Upper lobe of left lung (tissue), 6 donors: ENCODE measurements at places on chromosomes 11 and 22. TPM values are rescaled to one million over a fixed set of nuclear protein-coding genes. Genes with fewer than 3 reads are reported as not detected.
A peak's percentile ranks its signal among the peaks of the same experiment; 100 is the strongest.

- H3K4me3 ChIP-seq: no peak overlapping the region
- H3K4me1 ChIP-seq: peaks cover 37% of the 10 kb centered on the region
- H3K27ac ChIP-seq: no peak overlapping the region
- no peaks in the 10 kb centered on the region for H3K36me3 ChIP-seq
- no peak for DNase-seq
Observed at GRCh38 chr22:40224702-40225101, 47.0 kb downstream of the TNRC6B start.

- no peak overlapping the region for H3K4me3 ChIP-seq
- H3K36me3 ChIP-seq: no peaks in the 10 kb centered on the region
- H3K27ac ChIP-seq: no peak overlapping the region
- no peaks in the 10 kb centered on the region for H3K27me3 ChIP-seq
- no peak for DNase-seq
- no peaks in the 10 kb centered on the region for H3K4me1 ChIP-seq
Observed at GRCh38 chr11:79101656-79102055, 339.2 kb downstream of the TENM4 start.

GRCh38 chr11:576811-577610 is 741 bp downstream of the PHRF1 start:
- H3K4me3 ChIP-seq: peak overlapping the region; percentile 88
- DNase-seq: peak; percentile 86
- H3K27me3 ChIP-seq: no peaks in the 10 kb centered on the region
- H3K36me3 ChIP-seq: peaks cover 4% of the 10 kb centered on the region

DNA sequence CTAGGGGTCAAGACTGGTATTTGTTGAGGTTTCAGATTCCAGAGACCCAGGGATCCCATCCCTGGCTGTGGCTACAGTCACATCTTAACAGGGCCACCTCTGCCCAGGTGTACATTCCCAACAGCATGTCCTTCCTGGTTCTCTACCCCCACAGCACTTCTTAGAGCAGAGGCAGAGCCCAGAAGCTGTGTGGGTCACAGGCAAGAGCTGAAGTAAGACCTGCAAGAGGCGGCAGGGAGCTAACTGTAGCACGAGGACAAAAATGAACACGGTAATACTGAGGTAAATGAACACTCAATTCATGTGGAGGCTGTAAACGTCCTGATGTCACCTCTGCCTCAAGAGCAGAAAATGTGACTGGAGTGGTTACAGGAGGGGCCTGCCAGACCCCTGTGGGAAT is 21.7 kb upstream of the RAPSN start:
- DNase-seq: no peak
- no peak overlapping the region for H3K4me3 ChIP-seq
- no peaks in the 10 kb centered on the region for H3K27me3 ChIP-seq
- H3K36me3 ChIP-seq: peaks cover 59% of the 10 kb centered on the region

DNA sequence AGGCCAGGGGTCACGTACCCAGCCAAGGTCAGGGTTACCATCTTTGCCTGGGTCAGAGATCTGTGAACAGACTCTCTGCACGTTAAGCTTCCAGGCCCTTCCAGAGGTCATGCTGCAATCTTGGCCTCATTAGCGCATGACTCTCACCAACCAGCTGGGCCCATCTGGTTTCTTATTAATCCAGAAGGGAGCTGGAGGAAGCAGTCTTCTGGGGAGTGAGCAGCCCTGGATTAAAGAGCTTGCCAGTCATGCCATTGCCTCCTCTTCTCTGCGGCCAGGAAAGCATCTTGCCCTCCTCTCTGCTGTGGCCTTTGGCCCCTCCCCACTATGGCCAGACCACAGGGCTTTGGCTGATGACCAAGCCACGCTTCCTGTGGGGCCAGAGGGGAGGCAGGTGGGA is 57.4 kb downstream of the CHST1 start:
- H3K4me3 ChIP-seq: no peak overlapping the region
- H3K27me3 ChIP-seq: no peaks in the 10 kb centered on the region
- DNase-seq: no peak

DNA sequence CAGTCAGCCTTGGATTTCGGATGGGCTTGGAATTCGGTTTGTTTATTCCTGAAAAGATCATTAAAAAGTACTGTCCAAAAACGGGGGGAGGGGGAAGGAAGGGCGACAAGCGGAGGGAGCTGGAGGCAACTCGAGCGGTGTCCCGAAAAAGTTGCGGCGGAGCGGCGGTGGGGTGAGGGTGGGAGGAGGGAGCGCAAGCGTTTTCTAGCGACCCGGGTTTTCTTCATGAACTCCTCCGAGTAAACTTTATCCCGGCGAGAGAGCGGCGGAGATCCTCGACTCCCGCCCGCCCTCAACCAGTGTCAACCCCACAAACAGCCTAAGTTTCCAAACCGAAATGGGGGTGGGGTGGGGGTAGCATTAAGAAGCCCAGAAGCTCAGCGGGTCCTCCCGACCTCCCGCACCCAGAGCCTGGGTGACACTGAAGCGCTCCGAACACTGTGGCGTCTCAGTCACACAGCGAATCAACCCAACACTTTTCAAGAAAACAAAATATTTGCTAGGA is 133.0 kb upstream of the C11orf58 start:
- peak overlapping the region; percentile 79 for H3K27ac ChIP-seq
- H3K36me3 ChIP-seq: no peaks in the 10 kb centered on the region
- H3K4me3 ChIP-seq: peak overlapping the region; percentile 55
- peaks cover 44% of the 10 kb centered on the region for H3K4me1 ChIP-seq
- DNase-seq: no peak

DNA sequence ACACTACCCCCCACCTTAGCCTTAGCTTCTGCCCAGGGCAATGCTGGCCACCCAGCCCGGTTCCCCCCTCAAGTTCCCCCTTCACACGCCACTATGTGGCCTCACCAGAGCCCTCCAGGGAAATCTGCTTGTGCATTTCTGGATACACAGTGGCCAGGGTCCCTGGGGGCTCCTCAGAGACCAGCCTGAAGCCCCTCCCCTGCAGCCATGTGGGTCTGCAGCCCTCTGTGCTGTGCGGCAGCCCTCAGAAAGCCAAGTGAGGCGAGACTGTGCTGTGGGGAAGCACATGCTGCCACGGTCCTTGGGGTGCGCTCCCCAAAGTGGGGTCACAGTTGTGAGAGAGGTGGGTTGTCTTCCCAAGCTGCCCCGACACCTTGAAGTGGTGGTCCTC is 2.1 kb upstream of the PLXNB2 start:
- H3K27me3 ChIP-seq: no peaks in the 10 kb centered on the region
- no peaks in the 10 kb centered on the region for H3K36me3 ChIP-seq
- no peak for DNase-seq
- H3K4me1 ChIP-seq: peaks cover 62% of the 10 kb centered on the region
- peak overlapping the region; percentile 83 for H3K27ac ChIP-seq
- H3K4me3 ChIP-seq: no peak overlapping the region

DNA sequence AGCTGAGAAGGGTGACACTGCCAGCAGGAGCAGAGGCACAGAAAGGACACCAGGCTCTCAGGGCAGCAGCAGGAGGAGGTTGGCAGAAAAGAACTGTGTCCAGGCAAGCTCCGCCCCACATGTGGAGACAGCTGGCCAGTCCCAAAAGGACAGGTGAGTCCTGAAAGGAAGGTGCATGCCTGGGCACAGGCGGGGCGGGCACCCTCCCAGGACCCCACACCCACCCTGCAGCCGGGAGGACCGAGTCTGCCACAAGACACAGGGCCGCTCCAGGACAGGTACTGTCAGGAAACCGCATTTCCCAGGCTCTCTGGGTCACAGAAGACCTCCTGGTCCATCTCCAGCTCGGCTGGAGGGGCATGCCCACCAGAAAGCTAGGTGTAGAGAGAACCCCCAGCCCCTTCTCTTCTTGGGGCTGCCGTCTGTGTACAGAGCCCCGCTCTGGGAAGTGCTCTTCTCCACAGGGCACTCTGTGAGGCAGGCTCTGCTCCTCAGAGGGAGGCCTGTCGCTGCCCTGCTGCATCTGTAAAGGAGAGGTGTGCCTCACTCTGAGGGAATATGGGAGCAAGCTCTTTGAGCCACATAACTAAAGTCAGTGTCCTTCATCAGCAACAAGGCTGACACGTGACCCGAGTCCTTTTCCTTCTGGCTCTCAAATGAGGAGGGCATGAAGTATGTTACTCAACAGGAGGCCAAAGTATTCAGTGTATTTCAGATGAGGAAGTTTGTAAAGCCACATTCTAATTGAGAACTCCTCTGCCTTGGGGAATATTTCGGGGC is 50.5 kb downstream of the CLTCL1 start:
- H3K27ac ChIP-seq: no peak overlapping the region
- DNase-seq: peak; percentile 54
- H3K27me3 ChIP-seq: no peaks in the 10 kb centered on the region
- H3K4me1 ChIP-seq: no peaks in the 10 kb centered on the region
- no peaks in the 10 kb centered on the region for H3K36me3 ChIP-seq
- H3K4me3 ChIP-seq: no peak overlapping the region

- H3K4me3 ChIP-seq: no peak overlapping the region
- no peak for DNase-seq
- peaks cover 17% of the 10 kb centered on the region for H3K4me1 ChIP-seq
- H3K27ac ChIP-seq: no peak overlapping the region
Observed at GRCh38 chr11:102302241-102302640, 15.0 kb upstream of the BIRC3 start.

DNA sequence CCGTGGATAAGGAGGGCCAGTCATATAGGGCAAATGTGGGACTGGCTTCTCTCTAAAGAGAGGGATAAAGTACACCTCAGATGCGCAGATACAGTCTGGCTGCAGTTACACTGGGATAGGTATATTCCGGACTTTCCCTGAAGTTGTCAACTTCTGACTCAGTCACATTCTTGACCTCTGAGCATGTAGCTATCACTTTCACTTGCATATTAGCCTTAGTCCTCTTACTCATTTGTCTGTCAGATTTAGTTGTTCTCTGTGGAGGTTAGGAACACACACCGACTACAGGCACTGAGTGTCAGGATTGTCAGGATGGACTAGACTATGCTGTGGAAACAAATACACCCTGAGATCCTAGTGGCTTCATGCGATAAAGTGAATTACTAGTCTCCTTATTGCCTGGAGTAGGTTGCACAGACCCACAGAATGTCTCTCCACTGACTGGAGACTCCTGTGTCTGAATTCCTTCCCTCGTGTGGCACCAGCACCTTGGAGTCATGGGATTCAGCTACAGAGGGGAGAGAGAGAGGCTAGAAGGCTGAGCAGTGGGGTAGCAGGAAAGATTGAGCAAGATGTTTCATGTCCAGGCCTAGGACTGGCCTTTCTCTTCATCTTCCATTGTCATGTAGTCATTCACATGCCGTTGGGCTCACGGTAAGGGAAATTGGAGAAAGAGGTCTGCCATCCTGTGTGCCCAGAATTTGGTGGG is 654.3 kb downstream of the NTM start:
- H3K4me1 ChIP-seq: no peaks in the 10 kb centered on the region
- H3K4me3 ChIP-seq: no peak overlapping the region
- no peaks in the 10 kb centered on the region for H3K36me3 ChIP-seq
- DNase-seq: no peak

The CRKL gene
- total RNA-seq: 35.6 TPM

The SCYL1 gene
- 87.0 TPM for total RNA-seq

The HSD17B12 gene
- total RNA-seq: 107 TPM

The MMP12 gene
- 0.29 TPM for total RNA-seq

The ZNF280A gene
- not detected for total RNA-seq

The MPZL2 gene
- 125 TPM for total RNA-seq

The OPCML gene
- total RNA-seq: not detected

The RRM1 gene
- 29.5 TPM for total RNA-seq

The YPEL4 gene
- 2.6 TPM for total RNA-seq
